Immature natural killer cell (primary cell): ENCODE measurements at places on chromosomes 7 and 10.

- DNase-seq: no peak
Measured at GRCh38 chr7:30924624-30925023, 13.0 kb downstream of the AQP1 start.

DNA sequence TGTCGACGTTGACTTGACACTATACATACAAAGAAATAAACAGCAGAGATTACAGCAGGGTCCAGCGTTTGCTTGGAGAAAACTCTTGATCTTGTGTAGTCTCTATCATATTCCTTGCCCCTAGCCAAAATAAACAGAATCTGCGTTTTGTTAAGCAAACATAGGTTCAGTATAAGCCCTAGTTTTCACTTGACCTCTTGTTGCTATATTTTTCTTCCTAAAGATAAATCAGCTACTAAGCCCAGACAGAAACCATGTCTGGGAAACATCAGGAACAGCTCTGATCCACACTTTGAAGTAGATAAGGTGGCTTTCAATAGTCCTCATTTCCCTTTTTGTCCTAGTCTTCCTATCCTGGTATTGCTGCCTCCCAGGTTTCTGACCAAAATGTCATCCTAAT, 328.2 kb upstream of the MAGI2 start:
- no peak for DNase-seq

GRCh38 chr7:16130111-16131110, 290.9 kb downstream of the CRPPA start:
- DNase-seq: no peak

GRCh38 chr10:31242902-31243301, 76.1 kb upstream of the ZEB1 start:
- DNase-seq: no peak

DNA sequence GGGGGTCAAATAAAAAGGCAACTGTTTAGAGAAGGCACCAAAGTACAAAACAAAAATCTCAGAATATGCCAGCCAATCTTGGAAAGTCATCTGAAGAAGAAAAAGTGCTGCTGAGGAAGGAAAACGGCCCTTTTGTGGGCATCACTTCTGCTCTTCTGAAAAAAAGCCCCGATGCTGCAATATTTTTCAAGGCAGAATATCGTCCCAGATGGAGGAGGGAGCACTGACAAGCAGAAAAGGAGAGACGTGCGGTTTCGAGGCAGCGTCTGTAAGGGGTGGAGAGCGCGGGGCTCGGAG, 959 bp upstream of the ATRNL1 start:
- no peak for DNase-seq

GRCh38 chr10:113169853-113170460, 219.9 kb downstream of the TCF7L2 start:
- peak; percentile 11 for DNase-seq

- no peak for DNase-seq
Measured at GRCh38 chr7:55018361-55019190, at the start of gene EGFR. Gene EGFR, plus strand, starts transcription at chr7:55019017. Its CDS starts 261 bp downstream, at chr7:55019278.

- no peak for DNase-seq
Measured at GRCh38 chr7:39808796-39809481, 141.1 kb upstream of the CDK13 start.

DNA sequence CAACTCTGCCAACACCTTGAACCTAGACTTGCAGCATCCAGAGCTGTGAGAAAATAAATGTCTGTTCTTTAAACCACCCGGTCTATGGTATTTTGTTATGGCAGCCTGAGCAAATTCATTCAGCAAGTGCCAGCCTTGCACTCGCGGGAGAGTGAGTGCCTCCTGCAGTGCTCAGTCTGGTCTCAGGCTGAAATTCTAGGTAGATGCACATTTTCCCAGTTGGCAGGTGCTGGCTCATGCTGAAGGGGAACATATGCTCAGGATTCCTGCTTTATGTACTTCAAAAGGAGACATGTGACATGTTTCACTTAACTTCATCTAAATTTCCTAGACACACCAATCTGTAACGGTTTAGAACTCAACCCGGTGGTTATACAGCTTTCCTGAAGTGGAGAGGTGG, 170.8 kb downstream of the MGMT start:
- DNase-seq: no peak

GRCh38 chr7:15764010-15764409, 77.5 kb upstream of the MEOX2 start:
- DNase-seq: no peak

GRCh38 chr7:2527505-2528467, 8.2 kb downstream of the LFNG start:
- no peak for DNase-seq

- DNase-seq: no peak
Measured at GRCh38 chr10:126439942-126440341, 51.7 kb upstream of the ADAM12 start.

DNA sequence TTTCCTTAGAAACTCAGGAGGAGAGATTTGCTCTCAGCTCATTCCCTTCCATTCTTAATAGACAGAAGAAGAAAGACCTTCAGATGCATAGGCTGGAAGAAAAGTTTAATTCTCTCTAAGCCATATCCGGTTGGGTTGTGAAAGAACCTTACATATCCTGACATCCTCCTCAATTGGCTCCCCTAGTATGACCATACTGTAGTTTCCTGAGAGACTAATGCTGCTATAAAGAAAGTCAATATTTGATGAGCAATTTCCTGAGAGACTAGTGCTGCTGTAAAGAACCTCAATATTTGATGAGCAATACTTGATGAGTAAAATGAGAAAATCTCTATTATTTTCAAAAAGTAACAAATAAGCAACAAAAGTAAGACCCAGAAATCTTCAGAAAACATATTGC, 888.5 kb upstream of the SORCS1 start:
- DNase-seq: no peak

- no peak for DNase-seq
Measured at GRCh38 chr10:21145751-21146435, 248.8 kb upstream of the NEBL start.

GRCh38 chr7:84904561-84904960, 282.3 kb downstream of the SEMA3D start:
- no peak for DNase-seq

DNA sequence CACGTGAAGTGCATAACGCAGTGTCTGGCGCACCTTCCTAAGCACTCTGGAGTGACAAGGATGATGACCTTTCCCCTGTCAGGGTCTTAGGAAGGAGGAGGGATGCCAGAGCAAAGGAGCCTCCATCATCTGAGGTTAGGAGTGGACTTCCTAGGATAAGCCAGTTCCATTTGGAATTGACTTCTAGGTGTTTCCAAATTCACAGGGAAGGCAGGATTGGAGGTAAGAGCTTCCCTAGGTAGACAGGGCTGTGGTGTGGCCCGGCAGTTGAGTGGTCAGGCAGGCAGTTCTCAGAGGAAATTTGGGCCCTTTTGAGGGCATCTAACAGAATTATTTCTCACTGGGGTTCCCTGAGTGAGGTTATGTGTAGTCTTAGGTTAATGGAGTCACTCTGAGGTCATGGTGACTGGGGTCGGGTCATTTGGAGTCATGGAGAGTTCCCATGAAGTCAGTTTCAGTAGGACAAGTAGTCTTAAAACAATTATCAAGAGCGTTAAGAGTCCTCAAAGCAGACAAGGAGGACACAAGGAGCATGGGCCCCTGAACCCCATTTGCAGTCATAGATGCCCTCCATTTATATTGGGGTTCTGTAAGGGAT, 8.2 kb downstream of the PPIF start:
- DNase-seq: no peak

- no peak for DNase-seq
Measured at GRCh38 chr7:52944921-52945320, 90.5 kb upstream of the POM121L12 start.

- no peak for DNase-seq
Measured at GRCh38 chr7:90917539-90917938, 321.4 kb downstream of the CDK14 start.

GRCh38 chr10:49313501-49314070, 14.6 kb downstream of the C10orf71 start:
- DNase-seq: no peak

DNA sequence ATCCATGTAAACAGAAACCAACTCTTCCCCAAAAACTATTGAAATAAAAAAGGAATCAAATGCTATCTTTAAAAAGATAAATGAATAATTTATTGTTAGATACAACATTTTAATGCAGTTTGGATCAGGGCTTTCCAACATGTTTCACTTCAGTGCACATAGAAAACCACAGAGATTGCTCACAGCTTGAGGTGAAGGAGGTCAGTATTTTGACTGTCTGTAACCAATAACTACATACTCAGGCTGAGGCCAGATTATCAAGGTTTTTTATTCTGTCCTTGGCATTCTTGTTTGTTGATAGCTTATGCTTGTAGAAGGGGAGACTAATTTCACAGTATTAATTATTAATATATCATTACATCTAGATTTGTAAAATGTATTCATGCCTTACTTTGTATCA, 195.5 kb downstream of the PRKG1 start:
- DNase-seq: no peak

DNA sequence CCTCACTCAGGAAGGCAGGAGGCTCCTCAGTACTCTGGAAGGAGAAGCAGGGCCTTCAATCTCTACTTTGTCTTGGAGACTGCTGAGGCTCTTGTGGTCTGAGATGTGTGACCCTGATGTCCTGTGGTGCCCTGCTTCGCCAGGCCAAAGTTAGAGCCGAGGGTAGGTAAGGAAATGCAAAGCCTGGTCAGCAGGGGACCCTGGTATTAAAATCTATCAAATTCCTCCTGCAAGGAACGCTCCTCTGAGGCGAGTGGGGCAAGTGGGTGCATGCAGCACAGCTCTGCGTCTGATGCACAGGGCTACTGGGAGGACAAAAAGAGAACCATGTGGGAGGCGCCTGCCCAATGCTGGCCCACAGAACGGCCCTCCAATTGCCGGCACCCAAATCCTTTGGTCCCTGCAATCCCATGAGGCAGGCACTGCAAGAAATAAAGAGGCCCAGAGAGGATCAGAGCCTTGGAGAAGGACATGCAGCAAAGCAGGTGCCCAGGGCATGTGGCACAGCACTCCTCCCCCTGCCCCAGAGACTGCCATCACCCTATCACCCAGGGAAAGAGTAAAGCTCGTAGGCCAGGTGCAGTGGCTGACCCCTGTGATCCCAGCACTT, 23.1 kb upstream of the ZMIZ1 start:
- no peak for DNase-seq

- DNase-seq: no peak
Measured at GRCh38 chr7:47218378-47219176, 363.3 kb downstream of the TNS3 start.

DNA sequence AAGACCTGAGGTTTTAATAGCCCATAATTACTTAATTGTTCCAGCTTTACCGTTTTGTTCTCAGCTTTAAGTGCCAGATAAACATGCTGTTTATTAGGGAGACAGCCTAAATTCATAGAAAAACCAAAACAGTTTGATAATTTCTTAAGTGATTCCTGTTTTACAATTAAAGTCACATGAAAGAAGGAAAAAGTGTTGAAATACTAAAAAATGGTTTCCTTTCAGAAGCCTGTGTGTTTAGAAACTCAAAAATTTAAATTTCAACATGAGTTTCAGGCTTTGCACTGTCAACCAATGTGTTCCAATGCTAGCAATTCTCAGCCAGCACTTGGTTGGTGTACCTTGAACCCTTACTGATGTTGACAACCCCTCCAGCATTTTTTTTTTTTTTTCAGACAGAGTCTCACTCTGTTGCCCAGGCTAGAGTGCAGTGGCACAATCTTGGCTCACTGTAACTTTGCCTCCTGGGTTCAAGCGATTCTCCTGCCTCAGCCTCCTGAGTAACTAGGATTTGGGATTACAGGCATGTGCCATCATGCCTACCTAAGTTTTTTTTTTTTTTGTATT, 135.3 kb downstream of the ICA1 start:
- DNase-seq: no peak

GRCh38 chr10:11017000-11017569, 587 bp upstream of the CELF2 start:
- DNase-seq: no peak

DNA sequence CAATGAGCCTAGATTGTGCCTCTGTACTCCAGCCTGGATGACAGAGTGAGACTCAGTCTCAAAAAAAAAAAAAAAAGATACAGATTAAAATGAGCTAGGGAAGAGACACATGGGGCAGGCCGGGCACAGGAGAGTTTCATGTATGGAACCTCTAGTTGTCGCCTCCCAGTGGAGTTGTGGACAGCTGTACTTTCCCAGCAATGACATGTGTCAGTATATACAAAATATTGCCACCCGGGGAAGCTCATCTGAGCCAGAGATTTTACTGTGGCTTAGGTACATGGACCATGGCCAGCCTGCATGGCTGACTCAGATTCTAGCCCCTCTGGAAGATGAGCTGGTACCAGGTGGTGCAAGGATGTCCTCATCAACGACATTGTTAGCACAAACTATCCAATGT, 87.4 kb downstream of the COL26A1 start:
- no peak for DNase-seq

DNA sequence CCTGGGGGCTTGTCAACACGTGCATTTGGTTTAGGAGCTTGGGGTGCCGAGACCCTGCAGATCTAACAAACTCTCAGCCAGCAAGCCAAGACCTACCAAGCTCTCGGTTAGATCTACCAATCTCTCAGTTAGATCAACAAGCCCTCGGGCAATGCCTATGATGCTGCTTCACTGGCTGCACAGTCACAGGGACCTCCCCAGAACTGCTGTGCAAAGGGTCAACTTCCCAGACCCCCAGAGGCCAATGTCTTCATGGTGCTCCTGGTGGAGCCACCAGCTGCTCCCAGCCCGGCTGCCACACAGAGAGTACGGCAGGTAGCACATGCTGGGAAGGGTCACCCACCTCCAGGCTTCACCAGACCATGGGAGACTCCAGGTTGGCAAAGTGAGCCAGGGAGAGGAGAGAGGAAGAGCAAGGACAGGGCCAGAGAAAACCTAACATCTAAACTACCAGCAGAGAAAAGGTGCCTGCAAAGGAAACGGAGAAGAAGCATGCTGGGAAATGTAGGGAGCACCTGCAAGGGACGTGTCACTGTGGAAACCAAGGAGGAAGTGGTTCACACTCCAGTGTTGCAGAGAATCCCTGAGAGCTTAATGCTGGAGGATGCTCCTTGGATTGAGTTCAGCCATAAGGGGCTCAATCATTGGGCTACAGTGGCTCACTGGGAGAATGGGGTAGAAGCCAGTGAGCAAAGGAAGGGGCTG, 51.5 kb upstream of the GDF10 start:
- no peak for DNase-seq

- no peak for DNase-seq
Measured at GRCh38 chr7:46444256-46444655, 523.2 kb upstream of the IGFBP3 start.

DNA sequence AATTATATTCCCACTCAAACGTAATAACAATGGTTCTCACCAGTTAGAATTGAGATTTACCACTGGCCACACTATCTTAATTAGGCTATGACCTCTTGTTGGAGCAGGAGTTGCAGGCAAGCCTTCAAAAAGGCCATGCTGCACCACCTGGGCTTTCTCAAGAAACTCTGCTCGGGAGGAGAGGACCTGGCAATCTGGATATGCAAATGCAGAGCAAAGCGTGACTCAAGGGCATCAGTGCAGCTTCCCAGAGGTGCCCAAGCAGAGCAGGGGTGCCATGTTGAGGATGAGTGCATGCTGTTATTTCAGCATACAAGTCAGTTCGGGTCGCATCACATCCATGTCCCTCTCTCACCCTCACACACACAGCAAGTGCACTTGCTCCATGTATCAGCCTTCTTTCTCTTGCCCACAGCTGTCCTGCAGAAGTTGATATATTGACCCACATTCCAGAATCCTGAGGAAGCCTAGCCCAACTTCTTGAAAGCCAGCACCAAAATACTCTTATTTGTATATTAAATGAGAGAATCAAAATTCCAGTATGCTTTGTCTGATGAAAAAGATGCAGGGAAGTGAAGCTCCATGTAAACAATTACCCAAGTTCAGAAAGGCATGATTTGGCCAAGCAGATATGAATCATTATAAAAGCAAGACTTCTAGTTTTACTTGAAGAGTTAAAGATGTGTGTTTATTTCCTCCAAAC, 55.7 kb upstream of the IL6 start:
- no peak for DNase-seq
